ENCODE measurements at places on chromosomes 1 and 21. TPM values are rescaled to one million over a fixed set of nuclear protein-coding genes. Genes with fewer than 3 reads are reported as not detected.
A peak's percentile ranks its signal among the peaks of the same experiment; 100 is the strongest.

Gene CFHR3
- not detected for total RNA-seq

Gene BARHL2
- not detected for total RNA-seq

Gene IL6R
- 0.53 TPM for total RNA-seq

Gene SCAF4
- total RNA-seq: 52.0 TPM

Gene TMEM9
- 14.6 TPM for total RNA-seq

Gene DBT
- 11.2 TPM for total RNA-seq

GRCh38 chr21:28193189-28193588 is 799.5 kb downstream of the LTN1 start:
- H3K36me3 ChIP-seq: no peaks in the 10 kb centered on the region
- H3K4me3 ChIP-seq: no peak overlapping the region
- DNase-seq: no peak
- no peak overlapping the region for H3K27ac ChIP-seq
- no peaks in the 10 kb centered on the region for H3K4me1 ChIP-seq
- H3K27me3 ChIP-seq: no peaks in the 10 kb centered on the region

DNA sequence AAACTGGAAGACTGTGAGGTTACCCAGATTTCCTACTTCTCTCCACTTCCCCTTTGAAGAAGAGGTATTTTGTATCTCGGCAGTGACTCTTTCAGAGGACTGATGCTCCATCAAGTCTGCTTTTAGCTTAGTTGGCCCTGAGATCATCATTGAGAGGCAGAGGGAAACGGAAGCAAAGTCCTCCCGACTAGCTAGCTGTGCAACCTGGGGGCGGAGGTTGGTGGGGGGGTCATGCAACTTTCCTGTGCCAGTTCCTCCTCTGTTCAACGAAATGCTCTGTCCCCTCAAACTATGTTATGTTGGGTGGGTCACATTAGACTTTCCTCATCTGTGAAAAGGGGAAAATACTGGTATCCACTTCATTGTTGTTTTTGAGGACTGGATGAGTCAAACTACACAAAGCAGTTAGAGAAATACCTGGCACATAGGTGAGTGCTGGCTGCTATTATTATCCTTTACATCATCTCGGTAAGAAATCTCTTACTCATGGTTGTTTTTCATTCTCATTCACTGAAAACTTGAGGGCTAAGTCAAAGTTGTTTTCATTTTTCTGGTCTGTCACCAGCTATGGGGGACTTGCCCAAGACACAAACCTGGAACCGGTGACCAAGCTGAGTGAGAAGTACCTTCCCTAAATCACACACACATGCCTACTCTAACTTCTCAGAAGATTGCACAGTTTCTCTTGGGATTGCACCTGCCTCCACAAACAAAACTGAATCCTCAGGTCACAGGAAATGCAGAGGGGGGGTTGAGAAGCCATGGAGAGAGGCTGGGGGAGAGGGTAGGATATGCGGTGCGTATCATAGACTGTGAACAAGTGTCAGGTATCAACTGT is 83.3 kb downstream of the ABCA4 start:
- no peak overlapping the region for H3K4me3 ChIP-seq
- peaks cover 11% of the 10 kb centered on the region for H3K4me1 ChIP-seq
- no peak for DNase-seq

- H3K27ac ChIP-seq: no peak overlapping the region
- no peaks in the 10 kb centered on the region for H3K4me1 ChIP-seq
- no peak overlapping the region for H3K4me3 ChIP-seq
- DNase-seq: no peak
- no peaks in the 10 kb centered on the region for H3K27me3 ChIP-seq
- H3K36me3 ChIP-seq: no peaks in the 10 kb centered on the region
Measured at GRCh38 chr21:45864436-45864835, 117.1 kb upstream of the COL6A1 start.

- no peak for DNase-seq
- H3K4me3 ChIP-seq: no peak overlapping the region
- H3K27ac ChIP-seq: no peak overlapping the region
- H3K4me1 ChIP-seq: peaks cover 20% of the 10 kb centered on the region
- no peaks in the 10 kb centered on the region for H3K27me3 ChIP-seq
Measured at GRCh38 chr1:107867897-107868296, 97.1 kb downstream of the VAV3 start.

- H3K4me3 ChIP-seq: no peak overlapping the region
- peaks cover 24% of the 10 kb centered on the region for H3K27me3 ChIP-seq
- no peaks in the 10 kb centered on the region for H3K4me1 ChIP-seq
- no peaks in the 10 kb centered on the region for H3K36me3 ChIP-seq
- no peak overlapping the region for H3K27ac ChIP-seq
- peak; percentile 12 for DNase-seq
Measured at GRCh38 chr1:206105464-206105995, 11.7 kb downstream of the AVPR1B start.

DNA sequence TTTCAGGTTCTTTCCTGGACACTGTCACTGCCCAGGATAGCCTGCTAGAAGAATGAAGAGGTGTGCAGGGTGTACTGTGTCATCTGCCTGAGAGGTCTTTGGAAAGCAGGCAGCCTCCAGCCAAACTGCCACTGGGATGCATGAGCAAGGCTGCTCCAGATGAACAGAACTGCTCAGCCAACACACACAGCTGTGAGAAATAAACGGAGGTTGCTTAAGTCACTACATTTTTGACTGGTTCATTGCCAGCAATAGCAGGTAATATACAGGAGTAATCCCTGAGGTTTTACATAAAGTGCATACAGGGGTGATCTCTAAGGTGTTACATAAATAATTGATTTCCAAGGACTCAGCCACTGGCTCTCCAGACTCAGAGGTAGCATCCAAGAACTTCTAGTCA is 516.9 kb downstream of the BRINP3 start:
- no peak overlapping the region for H3K4me3 ChIP-seq
- H3K27ac ChIP-seq: no peak overlapping the region
- no peak for DNase-seq
- no peaks in the 10 kb centered on the region for H3K27me3 ChIP-seq
